ENCODE measurements at places on chromosomes 16 and 17.

GRCh38 chr16:49338611-49339265 lies 34.9 kb upstream of the C16orf78 start:
- DNase-seq: no peak

- no peak for DNase-seq
These were observed 30.9 kb downstream of the SOCS1 start for GRCh38 chr16:11224894-11225676.

DNA sequence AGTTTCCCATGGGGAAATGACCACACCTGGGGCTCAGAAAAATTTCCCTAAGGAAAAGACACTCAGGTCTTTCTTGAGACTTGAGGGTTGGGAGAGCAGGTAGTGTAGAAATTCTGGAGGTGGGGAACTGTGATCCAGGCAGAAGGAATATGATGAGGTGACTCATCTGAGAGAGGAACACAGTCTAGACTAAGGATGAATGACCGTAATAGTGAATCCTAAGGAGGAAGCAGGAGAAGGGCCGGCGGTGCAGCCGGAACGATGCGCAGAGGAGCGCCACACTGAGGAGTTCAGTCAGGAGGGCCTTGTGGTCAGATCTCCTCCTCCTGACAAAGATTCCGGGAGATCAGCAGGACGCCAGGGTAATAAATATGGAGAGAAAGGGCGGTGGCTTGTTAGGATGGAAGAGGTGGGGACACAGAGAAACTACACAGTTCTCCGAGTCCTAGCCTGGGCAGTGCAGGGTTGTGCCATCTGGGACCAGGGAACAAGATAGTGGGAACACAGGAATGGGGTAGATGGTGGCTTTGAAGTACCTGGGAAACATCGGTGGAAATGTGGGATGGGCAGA lies 135.6 kb downstream of the PARN start:
- DNase-seq: no peak

DNA sequence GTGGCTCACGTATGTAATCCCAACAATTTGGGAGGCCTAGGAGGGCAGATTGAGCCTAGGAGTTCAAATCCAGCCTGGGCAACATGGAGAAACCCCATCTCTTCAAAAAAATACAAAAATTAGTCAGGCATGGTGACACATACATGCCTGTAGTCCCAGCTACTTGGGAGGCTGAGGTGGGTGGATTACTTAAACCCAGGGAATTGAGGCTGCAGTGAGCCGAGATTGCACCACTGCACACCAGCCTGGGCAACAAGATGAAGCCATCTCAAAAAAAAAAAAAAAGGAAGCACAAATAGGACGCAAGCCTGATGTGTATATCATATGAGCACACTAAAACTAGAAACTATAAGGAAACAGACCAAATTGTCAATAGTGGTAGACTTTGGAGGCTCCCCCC lies 17.1 kb upstream of the FLCN start:
- no peak for DNase-seq

DNA sequence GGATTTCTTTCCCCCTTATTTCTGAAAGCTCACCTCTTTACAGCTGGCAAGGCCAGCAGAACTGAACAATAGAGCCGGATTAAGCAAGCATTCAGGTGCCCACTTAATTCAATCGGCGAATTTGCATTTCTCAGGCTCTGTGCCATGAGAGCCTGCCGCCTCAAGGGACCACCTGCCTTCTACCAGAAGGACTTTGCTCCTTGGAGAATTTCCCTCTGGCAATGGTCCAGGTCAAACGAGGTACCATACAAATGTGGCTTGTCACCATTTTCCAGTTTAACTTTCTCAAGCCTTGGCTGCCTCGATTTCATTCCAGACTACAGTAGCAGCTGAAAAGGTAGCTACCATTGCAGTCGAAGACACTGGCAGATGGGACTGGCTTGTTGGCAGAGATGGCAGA lies 534.0 kb downstream of the MAF start:
- DNase-seq: no peak

DNA sequence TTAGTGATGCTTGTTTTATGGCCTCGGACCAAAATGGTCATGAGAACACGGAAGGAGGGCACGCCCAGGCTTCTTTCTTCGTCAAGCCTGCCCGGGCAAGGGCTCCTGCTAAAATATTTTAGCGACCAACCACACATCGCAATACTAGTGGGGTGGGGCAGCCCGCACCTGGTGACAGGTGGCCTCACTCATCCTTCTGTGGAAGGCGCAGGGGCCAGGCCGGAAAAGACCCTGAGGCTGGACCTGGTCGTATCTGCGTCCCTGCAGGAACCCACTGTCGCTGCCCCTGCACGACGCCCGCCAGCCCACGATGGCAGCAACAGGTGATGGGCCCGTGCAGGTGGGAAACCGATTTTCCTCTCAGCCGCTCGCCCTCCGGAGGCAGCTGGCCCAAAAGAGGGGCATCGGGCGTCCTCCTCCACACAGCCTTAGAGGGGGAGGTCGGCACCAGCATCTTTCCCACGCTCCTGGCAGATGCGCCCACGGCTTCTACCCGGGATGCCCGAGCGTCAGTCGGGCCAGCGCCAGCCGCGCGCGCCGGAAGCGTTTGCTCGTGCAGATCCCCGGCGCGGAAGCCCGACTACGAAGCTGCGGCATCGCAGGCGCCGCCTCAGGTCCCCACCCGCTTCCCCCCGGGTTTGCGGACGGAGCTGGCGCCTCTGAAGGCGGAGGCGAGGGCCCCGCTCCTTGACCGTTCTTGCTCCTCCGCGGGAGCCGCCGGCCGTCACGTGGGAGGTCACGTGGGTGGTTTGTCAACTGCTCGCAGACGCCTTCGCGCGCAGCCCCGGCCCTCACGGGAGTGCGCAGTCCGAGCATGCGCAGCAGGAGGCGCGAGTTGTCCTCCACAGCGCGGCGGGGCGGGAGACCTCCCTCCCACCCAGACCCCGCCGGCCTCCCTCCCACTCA lies 22.8 kb upstream of the FOXK2 start:
- DNase-seq: peak; percentile 98

GRCh38 chr17:45868276-45868675 lies 23.6 kb downstream of the SPPL2C start:
- no peak for DNase-seq

DNA sequence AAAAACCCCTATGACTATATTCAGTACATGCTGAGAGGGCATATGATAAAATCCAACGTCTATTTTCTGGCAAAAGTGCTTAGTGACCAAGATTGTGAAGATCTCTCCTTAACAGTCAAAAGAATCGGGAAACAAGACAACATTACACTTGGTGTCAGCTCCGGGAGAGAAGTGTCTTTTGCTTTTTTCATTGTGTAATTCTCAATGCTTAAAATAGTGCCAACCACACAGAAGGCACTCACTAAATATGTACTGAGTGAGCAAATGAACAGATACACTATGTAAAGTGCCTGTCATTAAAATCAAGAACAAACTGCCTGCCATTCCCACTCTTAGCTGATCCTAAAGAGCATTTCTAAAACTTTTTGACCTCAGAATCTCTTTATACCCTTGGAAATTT lies 34.1 kb downstream of the VPS53 start:
- no peak for DNase-seq

GRCh38 chr16:51500306-51500705 lies 349.2 kb upstream of the SALL1 start:
- no peak for DNase-seq

All from hepatic stellate cell (primary cell).